GM04504 (cell line): ENCODE measurements at places on chromosomes 2 and 18.

DNA sequence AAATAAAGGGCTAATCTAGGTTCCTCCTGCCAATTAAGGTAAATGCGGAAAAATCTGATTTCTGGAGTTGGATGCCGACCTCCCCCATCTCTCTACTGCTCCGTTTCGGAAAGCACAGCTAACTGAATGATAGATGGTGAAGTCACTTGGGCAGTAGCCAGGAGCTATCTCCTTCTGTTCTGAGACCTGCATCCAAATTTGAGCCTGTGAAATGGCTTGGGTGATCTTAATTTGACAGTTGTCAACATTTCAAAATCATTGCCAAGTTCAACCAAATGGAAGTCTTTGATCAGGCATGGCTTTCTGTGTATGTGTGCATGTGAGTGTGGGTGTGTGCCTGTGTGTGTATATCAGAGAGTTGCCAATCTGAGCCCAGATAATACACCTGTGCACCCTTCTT is 217.2 kb downstream of the ZNF516 start:
- DNase-seq, result no peak

DNA sequence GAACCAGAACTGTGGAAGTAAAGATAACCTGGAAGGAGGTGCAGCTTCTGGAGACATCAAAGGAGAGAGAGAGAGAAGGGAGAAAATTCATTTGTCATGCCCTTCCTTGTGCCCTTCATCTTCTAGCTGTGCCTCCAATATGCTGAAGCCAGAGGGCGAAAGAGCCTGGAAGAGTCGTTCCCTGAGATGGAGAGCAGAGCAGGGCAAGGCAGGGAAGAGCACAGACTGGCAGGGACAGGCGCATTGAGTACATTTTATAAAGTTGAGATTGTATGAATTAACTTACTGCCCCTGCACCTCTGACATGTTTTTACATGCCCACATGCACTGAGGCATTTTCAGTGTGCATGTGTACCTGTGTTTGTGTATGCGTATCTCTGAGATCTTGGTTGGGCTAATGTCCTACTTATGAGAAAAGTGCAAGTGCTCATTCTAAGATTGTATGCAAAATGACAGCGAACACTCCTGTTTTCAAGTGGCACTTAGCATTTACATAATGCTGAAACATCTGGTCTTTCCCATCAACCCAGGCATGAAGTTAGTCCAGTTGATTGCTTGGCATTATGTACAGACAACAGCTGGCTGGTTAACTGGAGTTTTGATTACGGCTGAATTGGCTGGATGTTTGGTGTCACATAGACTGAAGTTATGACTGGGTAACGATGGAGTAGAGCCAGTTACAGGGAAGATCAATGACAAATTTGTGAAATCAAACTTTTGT is 23.7 kb upstream of the MMADHC start:
- no peak for DNase-seq

DNA sequence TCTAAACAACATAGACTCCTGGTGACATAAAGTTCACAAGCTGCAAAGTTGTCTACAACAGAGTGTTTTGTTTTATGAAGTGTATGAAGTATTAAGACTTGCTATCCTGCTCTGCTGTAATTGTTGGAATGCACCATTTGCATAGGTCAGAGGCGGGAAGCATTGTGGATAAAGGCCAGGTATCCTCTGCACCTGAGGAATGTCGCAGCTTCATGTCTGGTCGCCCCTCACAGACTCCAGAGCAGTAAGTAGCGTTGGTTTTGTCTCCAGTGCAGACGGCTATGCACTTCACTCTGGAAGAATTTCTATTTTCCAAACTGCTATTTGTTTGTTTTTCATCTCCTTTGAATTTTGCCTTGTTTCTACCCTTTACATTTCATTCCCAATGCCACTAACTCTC is 63.1 kb downstream of the UNC80 start:
- no peak for DNase-seq

DNA sequence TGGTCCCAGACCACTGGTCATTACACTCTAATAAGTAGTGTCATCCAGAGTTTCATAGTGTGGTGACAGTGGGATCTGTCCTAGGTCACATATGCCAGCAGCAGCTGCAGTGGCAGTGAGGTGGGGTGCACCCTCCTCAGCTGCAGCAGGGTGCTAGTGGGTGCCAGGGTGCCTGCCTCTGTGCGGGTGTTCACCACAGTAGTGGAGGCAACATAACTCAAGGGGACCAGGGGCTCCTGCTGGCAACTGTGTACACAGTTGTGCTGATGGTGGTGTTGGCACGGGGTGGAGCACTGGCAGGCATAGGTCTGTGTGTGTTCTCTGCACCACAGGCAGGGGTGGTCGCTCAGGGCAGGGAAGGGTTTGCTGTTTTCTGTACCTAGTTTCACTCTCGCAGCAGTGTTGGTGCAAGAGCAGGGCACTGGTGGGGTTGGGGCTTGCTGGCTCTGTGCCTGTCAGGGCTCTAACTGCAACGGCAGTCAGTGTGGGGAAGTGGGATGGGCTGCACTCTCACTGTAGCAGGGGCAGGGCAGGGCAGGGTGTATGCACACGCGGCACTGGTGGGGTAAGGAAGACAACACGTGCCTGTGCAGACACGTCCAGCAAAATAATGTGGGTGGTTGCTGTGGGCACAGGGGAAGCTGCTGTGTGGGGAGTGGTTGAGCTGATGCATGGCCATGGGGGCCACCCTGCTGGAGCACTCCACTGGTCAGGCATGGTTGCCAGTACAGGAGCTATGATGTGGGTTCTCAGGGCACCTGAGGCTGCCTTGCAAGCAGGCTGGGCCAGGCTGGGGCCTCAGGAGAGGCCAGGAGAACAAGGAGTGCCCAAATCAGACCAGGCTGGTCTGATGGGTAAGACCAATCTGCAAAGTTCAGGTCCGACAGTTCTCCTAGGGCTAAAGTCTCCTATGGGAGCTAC is 226.6 kb downstream of the MEIS1 start:
- DNase-seq, result no peak

DNA sequence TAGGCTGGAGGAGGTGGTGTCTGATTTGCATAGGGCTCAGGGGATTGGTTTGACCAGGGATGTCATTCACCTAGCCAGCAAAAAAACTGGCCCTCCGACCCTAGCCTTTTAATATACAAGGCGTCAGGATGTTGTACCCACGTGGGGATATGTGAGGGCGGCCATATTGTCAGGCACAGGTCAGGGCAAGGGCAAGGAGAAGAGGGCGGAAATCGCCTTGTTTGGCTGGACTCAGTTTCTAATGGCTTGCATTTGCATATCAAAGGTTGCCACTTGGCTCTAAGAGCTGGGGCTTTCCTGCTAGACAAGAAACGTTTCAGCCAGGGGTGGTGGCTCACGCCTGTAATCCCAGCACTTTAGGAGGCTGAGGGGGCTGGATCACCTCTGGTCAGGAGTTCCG is 24.9 kb upstream of the PDCL3 start:
- no peak for DNase-seq

GRCh38 chr2:143604566-143604959 is 475.3 kb downstream of the ARHGAP15 start:
- DNase-seq, result no peak
